Pancreas (tissue), 10 donors: ENCODE measurements at places on chromosomes 7 and 10. TPM values are rescaled to one million over a fixed set of nuclear protein-coding genes. Genes with fewer than 3 reads are reported as not detected.

GRCh38 chr7:150511048-150511447 is 3.6 kb upstream of the GIMAP7 start:
- DNase-seq, result no peak

Gene KLLN
- 0.23 TPM for polyA plus RNA-seq

Gene FGFBP3
- polyA plus RNA-seq, result 1.9 TPM

DNA sequence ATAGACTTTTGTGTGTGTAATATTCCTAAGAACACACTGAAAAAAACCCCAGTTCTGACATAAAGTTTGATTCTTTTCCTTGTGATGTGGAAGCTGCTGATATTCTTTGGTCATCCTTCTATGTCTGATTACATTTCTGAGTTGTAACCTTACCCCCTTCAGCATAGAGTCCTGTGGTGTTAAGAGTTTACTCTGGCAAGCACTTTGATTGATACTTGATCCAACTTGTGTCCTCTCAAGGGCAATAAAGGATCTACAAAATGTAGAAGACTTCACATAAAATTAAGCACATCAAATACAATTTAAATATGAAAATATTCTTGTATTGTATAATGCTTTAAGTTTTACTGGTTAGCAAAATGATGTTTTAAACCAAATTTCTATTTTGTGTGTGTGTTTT is 221.7 kb upstream of the DKK1 start:
- DNase-seq, result no peak

Gene PLCE1
- polyA plus RNA-seq, result 4.4 TPM

Gene TLX1
- polyA plus RNA-seq, result 0.19 TPM

- peak; percentile 84 for DNase-seq
Measured at GRCh38 chr7:98294798-98295382, 13.4 kb downstream of the BRI3 start.

- no peak for DNase-seq
Measured at GRCh38 chr7:6251653-6252052, 20.8 kb downstream of the CYTH3 start.

Gene RARRES2
- polyA plus RNA-seq, result 246 TPM

- DNase-seq, result no peak
Measured at GRCh38 chr7:90488220-90488619, 18.8 kb downstream of the PTTG1IP2 start.

GRCh38 chr10:24008164-24009091 is 200.5 kb upstream of the KIAA1217 start:
- no peak for DNase-seq

GRCh38 chr7:157702311-157703023 is 365.7 kb downstream of the DNAJB6 start:
- DNase-seq, result no peak

Gene ACTL6B
- polyA plus RNA-seq, result 1.7 TPM

Gene OR6V1
- not detected for polyA plus RNA-seq

DNA sequence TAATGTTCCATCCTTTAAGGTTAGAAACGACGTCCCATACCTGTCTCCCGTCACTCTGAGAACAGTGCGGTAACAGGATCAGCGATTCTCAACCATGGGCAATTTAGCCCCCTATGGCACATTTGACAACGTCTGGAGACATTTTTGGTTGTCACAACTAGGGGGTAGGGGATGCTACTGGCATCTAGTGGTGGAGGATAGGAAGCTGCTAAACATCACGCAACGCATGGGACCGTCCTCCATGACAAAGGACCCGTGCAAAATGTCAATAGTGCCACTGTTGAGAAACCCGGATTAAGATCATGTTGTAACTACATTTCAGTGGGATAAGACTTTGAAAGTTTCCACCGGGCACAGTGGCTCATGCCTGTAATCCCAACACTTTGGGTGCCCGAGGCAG is 5.0 kb upstream of the PAXIP1 start:
- DNase-seq, result no peak

Gene FRAT1
- 1.7 TPM for polyA plus RNA-seq

Gene RGR
- polyA plus RNA-seq, result not detected

GRCh38 chr7:105011831-105012502 is 2.0 kb upstream of the KMT2E start:
- no peak for DNase-seq

DNA sequence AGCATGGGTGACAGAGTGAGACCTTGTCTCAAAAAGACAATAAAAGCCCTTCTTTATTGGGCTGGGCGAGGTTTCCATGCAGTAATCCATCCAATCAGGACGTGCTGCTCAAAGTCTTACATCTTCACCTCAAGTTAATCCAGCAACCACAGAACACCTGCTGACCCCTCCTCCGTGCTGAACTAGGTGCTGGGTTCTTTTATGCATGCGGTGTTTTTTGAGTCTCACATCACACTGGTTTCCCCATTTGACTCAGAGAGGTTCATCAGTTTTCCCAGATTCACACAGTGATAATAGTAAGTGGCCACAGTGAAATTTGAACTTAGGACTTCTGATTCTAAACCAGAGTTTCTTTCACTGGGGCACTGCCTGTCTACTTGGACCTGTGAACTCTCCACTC is 58.3 kb upstream of the GTF2I start:
- DNase-seq, result no peak

- DNase-seq, result no peak
Measured at GRCh38 chr7:106959753-106960152, 84.8 kb upstream of the PRKAR2B start.

GRCh38 chr10:4181621-4182049 is 396.6 kb upstream of the KLF6 start:
- no peak for DNase-seq

GRCh38 chr10:2099321-2099720 is 362.0 kb upstream of the ADARB2 start:
- DNase-seq, result no peak

Gene MAP3K8
- polyA plus RNA-seq, result 6.9 TPM

Gene SPDYE1
- polyA plus RNA-seq, result not detected

Gene CARD11
- 1.9 TPM for polyA plus RNA-seq
